ENCODE measurements at places on chromosomes 13 and 19. TPM values are rescaled to one million over a fixed set of nuclear protein-coding genes. Genes with fewer than 3 reads are reported as not detected.

The NLRP5 gene
- total RNA-seq: not detected

The PRR20E gene
- not detected for total RNA-seq

The KLK13 gene
- not detected for total RNA-seq

GRCh38 chr13:38590796-38591507 lies 95.9 kb upstream of the FREM2 start:
- no peaks in the 10 kb centered on the region for H3K27me3 ChIP-seq
- H3K4me3 ChIP-seq: no peak overlapping the region
- no peak for DNase-seq
- no peaks in the 10 kb centered on the region for H3K4me1 ChIP-seq
- no peaks in the 10 kb centered on the region for H3K36me3 ChIP-seq
- H3K27ac ChIP-seq: no peak overlapping the region

DNA sequence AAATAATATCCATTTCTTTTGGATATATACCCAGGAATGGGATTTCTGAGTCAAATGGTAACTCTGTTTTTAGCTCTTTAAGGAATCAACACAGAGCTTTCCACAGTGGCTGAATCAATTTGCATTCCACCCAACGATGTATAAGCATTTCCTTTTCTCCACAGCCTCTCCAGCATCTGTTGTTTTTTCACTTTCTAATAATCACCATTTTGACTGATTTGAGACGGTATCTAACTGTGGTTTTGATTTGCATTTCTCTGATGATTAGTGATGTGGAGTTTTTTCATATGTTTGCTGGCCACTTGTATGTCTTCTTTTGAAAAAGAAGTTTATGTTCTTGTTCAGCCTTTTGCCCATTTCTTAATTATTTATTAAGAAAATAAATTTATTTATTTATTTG lies 352.2 kb upstream of the OBI1 start:
- H3K4me3 ChIP-seq: no peak overlapping the region
- no peaks in the 10 kb centered on the region for H3K27me3 ChIP-seq
- no peak for DNase-seq
- H3K36me3 ChIP-seq: no peaks in the 10 kb centered on the region
- no peaks in the 10 kb centered on the region for H3K4me1 ChIP-seq

- H3K36me3 ChIP-seq: no peaks in the 10 kb centered on the region
- peak; percentile 87 for DNase-seq
- no peaks in the 10 kb centered on the region for H3K27me3 ChIP-seq
- H3K4me1 ChIP-seq: peaks cover 22% of the 10 kb centered on the region
- H3K27ac ChIP-seq: peak overlapping the region; percentile 81
- H3K4me3 ChIP-seq: no peak overlapping the region
Measured at GRCh38 chr19:3403489-3404323, 37.3 kb downstream of the NFIC start.

GRCh38 chr19:15641901-15642491 lies 1.3 kb downstream of the CYP4F3 start:
- no peak overlapping the region for H3K27ac ChIP-seq
- H3K36me3 ChIP-seq: no peaks in the 10 kb centered on the region
- no peaks in the 10 kb centered on the region for H3K27me3 ChIP-seq
- H3K4me1 ChIP-seq: no peaks in the 10 kb centered on the region

GRCh38 chr13:58991826-58992477 lies 1171.8 kb downstream of the DIAPH3 start:
- no peak overlapping the region for H3K27ac ChIP-seq
- H3K36me3 ChIP-seq: no peaks in the 10 kb centered on the region
- H3K27me3 ChIP-seq: no peaks in the 10 kb centered on the region
- no peak overlapping the region for H3K4me3 ChIP-seq

Data from endothelial cell of umbilical vein (primary cell).